HS-27A (cell line): ENCODE measurements at places on chromosomes 12 and 14.

- no peak for DNase-seq
These were observed 60.0 kb downstream of the MYF5 start for GRCh38 chr12:80776706-80777105.

DNA sequence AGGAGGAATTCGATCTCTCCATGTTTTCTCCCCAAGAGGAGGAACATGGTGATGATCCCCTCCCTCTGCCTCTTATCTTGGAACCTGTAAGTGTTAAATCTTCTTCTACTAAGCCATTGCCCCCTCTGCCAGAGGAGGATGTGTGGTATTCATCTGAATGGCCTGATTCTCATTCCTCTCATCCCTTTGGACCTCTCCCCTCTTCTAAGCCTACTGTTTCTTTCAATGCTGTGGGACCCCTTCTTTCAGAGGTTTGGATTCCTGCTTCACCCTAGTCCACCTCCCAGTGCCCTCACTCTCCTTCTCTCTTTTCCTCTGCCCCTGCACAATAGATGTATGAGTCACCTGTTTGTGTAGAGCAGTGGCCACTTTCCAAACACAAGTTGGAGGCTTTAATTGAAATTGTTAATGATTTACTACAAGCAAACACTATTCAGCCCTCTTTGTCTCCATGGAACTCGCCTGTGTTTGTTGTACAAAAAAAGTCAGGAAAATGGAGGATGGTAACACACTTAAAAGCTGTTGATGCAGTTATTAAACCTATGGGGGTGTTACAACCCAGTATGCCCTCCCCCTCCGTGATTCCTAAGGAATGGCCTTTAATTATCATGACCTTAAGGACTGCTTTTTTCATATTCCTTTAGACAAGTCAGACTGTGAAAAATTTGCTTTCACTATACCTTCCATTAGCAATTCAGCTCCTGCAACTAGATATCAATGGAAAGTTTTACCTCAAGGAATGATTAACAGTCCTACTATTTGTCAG lies 192.1 kb upstream of the ALG10B start:
- no peak for DNase-seq

- no peak for DNase-seq
These were observed 14.0 kb downstream of the SMCO2 start for GRCh38 chr12:27460471-27460978.

- no peak for DNase-seq
These were observed 1.7 kb downstream of the ARHGAP9 start for GRCh38 chr12:57477710-57478681.

DNA sequence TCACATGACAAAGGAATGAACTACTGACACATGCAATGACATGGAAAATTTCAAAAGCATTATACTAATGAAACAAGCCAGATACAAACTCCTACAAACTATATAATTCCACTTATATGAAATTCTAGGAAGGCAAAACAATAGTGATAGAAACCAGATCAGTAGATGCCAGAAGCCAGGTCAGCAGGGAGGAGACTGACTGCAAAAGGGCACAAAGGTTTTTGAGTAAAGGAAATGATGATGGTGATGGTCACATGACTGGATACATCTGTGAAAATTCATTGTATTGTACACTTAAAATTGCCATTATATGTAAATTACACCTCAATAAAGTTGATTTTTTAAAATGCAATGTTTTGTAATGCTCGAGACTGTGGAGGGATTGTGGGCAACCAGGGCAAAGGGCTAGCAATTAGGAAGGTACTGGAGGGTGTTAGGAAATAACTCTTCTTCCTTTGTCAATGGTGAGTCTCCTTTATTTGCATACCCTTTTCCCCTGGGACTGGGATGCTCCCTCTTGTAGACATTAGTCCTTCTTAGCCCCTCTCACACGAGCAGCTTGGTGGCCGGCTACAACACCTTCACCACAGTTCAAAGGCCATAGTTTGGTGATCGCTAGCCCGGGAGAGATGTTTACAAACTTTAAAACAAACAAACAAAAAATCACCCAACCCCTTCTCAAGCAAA lies 6.7 kb upstream of the PRPF40B start:
- DNase-seq: no peak

DNA sequence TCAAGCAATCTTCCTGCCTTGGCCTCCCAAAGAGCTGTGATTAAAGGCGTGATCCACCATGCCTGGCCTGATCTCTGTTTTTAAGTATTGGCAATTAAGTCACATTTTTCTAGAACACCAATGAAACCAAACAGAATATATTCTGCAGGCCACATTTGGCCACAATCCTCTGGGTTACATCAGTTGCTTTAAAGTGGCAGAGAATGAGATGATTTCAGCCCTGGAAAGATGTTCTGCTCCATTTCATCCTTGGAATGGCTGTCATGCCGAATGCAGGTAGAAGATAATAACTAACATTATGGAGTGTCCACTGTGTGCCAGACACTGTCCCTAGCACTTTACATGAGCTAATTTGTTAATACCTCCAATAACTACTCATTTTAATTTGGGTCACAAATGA lies 154.4 kb downstream of the PTPN11 start:
- no peak for DNase-seq

DNA sequence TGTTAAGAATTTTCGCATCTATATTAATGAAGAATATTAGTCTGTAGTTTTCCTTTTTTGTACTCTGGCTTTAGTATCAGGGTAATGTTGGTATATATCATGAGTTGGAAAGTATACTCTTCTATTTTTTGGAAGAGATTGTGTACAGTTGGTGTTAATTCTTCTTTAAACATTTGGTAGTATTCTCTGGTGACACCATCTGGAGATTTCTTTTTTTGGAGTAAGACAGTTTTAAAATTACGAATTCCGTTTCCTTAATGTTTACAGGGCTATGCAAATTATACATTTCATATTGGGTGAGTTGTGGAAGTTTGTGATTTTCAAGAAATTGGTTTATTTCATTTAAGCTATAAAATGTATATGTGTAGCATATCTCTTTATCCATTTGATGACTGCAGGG lies 183.8 kb upstream of the NOS1 start:
- DNase-seq: no peak

DNA sequence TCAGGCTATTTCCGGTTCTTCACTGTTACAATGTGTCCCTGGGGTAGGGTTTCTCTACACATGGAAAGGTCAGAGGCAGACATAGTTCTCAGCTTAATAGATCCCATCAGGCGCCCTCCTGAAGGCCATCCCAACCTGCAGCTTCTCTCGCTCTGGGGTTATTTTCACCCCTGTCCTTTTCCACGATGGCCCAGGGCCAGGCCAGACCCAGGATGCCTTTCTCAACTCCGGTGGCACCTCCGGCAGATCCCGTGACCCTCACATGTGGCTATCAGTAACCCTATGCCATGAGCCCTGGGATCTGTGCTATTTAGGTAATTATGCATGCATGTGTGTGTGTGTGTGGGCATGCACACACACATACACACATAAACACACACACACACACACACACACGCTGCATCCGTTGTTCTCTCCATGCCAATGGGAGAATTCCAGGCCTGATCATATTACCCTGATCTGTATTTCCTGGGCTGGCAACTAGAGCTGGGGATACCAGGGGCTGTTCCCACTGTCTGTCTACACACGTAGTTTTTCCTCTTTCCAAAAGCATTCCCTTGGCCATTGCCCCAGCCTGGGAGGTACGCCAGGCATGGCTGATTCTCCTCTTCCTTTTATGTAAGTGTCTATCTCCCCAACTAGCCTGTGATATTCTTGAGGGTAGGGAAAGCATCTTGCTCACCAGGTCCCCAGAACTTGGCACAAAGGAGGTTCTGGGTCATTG lies 51.2 kb upstream of the NOS1 start:
- no peak for DNase-seq

GRCh38 chr14:26286913-26287205 lies 311.0 kb downstream of the NOVA1 start:
- no peak for DNase-seq

GRCh38 chr12:126772171-126772864 lies 1494.7 kb upstream of the TMEM132C start:
- DNase-seq: peak; percentile 17

- no peak for DNase-seq
These were observed 942 bp downstream of the ZC2HC1C start for GRCh38 chr14:75070383-75070782.

DNA sequence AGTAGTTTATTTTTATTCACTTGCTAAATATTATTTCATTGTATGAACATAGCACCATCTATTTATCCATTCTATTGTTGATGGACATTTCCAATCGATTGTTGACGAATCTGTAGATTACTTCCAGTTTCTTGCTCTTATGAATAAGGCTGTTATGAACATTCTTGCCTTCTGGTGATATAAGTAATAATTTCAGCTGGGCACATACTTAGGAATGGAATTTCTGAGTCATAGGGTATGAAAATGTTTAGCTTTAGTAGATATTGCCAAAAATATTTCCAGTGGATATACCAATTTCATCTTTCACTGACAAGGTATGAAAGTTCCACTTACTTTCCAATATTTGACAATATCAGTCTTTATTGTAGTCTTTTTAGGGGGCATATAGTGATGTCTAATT lies 468.5 kb downstream of the ETNK1 start:
- no peak for DNase-seq

DNA sequence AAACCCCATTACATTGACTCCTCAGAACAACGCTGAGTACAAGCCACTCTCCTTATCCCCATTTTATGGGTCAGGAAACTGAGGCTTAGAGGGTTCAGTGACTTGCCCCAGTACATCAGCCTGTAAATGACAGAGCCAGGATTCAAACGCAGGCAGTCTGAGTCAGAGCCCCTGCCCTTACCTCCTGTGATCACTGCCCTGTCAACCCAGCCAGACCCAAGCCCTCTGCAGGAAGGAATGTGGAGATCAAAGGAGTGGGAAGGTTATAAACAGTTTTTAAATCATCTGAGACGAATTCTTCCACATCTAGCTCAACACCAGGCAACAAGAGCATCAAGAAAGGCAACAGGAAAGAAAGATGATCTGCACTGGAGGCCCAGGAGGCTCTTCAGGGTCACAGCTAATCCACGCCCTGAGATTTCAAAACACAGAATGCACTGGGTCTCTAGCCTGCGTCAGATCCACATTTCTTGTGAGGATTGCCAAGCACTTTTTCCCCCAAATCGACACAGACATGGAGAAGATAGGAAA lies 38.5 kb downstream of the SPTB start:
- DNase-seq: peak; percentile 41

DNA sequence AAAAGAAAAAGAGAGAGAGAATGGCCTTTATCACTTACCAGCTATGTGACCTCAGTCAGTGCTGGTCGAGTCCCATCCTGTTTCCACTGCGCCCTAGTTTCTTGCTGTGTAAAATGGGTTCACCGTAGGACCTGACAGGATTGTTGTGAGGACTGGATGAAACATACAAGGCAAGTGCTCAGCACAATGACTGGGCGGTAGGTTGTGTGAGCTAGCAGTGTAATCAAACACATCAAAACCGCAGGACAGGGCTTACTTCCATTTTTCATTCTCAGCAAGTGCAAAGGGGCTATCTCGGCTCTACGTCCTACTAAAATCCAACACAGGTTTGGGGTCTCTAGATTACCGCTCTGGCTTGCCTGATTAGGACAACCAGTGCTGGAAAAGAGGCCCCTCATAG lies 36.4 kb upstream of the ATXN2 start:
- DNase-seq: no peak

DNA sequence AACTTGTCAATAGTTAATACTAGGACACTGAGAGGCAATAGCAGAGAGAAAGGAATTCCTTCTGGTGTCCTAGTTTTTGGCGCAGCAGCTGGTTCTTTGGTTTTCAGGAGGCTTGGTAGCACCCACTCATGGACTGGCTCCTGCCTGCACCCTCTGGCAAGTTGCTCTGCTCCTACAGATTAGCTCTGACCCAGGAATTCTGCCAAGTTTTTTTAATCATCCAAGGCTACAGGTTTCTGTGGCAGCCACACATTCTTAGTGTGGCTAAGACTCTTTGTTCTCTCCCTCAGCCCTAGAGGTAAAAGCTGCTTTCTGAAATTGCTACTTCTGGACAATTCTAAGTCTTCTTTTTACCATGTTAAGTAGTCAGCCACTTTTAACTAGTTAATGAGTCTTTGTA lies 72.0 kb upstream of the FKBP4 start:
- no peak for DNase-seq

DNA sequence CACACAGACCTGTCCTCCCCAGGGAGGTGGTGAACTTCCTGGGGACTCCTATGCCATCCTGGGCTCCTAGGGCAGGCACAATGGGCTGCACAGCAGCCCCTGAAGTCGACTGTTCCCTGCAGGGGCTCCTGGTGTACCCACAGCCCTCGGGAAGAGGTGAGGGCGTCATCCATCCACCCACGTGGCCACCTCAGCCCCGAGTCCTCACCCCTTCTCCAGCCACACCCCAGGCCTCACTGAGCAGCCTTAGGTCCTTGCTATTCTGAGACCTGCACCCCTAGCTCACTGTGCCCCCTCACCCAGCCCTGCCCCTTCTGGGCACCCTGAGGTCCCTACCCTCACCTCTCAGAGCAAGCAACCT lies 38.9 kb downstream of the BEGAIN start:
- no peak for DNase-seq

DNA sequence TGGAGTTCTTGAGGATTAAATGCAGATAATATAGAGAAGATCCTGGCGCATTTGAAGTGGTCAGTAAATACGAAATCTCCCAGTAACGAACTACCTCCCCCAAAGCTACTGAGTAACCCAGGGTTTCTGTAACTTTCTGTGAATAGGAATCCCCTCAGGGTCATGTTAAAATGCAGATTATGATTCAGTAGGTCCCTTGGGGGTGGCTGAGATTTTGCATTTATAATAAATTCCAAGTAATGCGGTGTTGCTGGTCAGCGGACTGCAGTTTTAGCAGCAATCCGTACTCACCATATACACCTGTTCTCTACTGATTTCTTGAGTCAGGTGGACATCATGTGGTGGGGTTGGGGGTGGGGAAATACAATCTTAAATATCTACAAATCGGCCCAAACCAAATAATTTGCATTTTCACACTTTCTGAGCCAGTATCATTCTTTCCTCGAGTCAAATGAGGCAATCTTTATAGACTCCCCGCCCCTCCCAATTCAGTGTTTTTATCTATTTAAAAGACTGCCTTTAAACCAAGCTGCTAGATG lies 868 bp downstream of the SPATA7 start:
- DNase-seq: no peak

DNA sequence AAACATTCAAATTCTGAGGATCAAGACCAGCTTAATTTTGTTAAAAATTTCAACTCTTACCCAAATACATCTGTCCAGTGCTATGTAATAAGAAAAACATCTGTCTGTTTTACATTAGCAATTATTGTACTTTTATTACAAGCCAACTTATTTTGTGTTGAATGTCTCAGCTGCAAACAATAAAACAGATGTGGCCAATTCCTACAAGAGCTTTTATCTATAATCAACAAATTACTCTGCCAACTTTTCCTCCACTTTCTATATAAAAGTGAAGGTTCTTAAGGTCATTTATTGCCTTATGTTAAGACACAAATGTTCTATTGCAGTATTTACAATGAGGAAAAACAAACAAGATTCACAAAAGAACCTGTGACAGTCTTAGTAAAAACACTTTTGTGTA lies 72.7 kb downstream of the NOVA1 start:
- no peak for DNase-seq
